Stimulated activated CD8-positive, alpha-beta memory T cell treated with anti-CD3 and anti-CD28 coated beads, Interleukin-15, amount 100 ng/mL, for 4 hours (primary cell): ENCODE measurements at places on chromosomes 4 and X.

- DNase-seq = no peak
These were observed 1248.8 kb downstream of the ADGRL3 start for GRCh38 chr4:62448911-62449310.

DNA sequence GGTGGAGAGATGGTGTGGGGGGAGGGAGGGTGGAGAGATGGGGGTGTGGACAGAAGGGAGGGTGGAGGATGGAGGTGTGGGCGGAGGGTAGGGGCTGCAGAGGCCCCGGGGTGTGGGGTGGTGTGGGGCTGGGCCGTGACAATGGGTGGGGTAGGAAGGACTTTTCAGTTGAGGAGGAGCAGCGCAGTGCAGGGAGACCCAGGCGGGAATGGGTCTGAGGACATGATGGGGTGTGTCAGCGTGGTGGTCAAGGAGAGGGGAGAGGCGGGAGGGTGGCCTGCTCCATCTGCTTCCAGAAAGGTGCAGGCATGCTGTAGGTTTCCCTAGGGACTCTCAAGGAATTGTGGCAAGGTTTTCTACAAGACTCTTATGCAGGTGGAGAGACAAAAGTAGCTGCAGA lies 48.9 kb downstream of the RGS12 start:
- no peak for DNase-seq

- no peak for DNase-seq
These were observed 3.7 kb downstream of the LIMCH1 start for GRCh38 chr4:41541687-41542094.

GRCh38 chr4:73750730-73751129 lies 10.4 kb downstream of the CXCL8 start:
- no peak for DNase-seq

GRCh38 chrX:150478496-150479492 lies 89.6 kb upstream of the MTM1 start:
- peak; percentile 13 for DNase-seq

DNA sequence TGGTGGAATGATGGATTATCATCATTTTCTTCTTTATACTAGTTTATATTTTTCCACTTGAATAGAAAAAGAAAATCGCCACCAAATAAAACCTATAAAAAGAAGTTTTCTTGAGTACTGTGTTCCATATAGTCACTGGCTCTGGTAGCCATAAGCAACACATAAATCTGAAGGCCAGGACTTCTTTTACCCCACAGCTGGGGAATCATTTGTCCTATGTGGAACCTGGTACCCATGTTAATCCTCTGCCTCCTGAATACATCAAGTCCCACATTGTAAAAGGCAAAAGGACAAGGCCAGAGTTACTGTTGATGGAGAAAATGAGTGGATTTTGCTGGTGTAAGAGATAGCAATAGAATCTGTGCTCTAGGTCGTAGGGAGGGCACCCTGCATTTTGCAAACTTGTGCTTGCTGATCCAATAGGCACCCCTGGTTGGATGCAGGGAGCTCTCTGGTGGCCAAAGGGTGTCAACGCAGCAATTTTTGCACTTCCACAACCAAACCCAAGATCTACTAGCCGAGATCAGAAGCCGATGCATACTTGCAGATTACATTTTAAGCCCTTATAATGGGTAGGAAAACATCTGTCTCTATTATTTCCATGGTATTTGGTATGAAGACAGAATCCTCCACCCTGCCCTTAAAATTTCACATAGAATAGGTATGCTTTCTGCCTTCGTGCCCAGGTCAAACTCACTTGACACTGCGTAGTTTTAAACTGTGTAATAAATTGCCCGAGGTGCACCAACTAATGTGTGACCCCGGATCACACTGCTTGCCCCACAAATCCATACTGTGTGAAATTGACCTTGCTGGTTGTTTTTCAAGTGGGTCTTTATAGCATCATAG lies 146.2 kb upstream of the SCML1 start:
- DNase-seq = no peak

- DNase-seq = no peak
These were observed 249.0 kb downstream of the STK32B start for GRCh38 chr4:5300283-5300682.

GRCh38 chr4:16622826-16623225 lies 275.6 kb downstream of the LDB2 start:
- DNase-seq = no peak
